ENCODE measurements at places on chromosomes 7 and 10.

GRCh38 chr10:77622889-77623291, 14.7 kb downstream of the KCNMA1 start:
- no peak for DNase-seq

DNA sequence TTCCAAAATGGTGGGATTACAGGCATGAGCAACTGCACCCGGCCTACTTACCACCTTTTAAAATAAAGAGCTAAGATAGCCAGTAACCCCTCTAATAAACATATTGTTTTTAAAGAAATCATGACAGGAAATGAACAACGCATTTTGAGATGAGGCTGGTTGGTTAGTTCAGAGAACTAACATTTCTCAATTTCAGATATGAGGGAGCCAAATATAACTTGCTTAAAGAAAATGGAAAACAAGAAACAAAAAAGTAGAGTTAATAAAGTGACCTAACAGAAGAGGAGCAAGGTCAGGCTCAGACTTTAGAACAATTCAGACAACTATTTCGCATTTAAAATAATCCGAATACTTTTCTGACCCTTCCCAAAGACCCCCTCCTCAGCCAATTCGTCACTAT, 254.9 kb upstream of the PHF14 start:
- DNase-seq, result no peak

- no peak for DNase-seq
These were observed 25.9 kb downstream of the ABRAXAS2 start for GRCh38 chr10:124827474-124827873.

- DNase-seq, result no peak
These were observed 6.8 kb upstream of the IFIT1B start for GRCh38 chr10:89371079-89371478.

DNA sequence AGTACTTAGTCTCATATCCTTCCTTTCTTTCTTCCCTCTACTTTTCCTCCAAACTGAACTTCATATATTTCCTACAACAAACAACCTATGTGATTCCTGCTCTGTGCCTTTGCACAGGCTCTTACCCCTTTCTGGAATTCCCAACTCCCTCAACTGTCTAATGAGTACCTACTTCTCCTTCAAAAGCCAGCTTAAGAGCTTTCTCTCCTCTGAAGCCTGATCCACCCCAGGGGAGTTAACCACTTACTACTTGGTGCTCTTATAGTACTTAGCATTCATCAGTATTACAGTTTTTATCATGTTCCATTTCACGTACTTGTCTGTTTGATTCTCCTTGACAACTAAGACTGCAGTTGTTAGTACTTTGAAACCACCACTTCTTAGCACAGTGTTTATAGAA, 246.1 kb downstream of the LRRTM3 start:
- DNase-seq, result no peak

DNA sequence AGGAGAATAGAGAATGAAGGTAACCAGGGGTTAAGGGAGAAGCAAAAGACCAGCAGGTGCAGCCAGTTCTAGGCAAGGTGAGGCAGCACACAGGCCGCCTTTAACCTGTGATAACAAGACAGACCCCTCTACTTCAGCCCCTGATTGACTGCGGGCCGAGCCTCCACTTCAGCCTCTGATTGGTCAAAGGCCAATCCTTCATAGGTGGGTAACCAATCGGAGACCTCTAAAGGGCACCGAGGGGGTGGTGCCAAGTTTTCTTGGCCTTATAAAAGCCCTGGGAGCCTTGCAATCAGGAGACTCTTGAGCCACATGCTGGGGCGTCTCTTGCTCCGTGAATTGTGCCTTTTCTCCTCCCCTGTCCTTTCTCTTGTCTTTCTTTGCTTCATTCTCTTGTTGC, 98.8 kb downstream of the ELFN1 start:
- DNase-seq, result no peak

DNA sequence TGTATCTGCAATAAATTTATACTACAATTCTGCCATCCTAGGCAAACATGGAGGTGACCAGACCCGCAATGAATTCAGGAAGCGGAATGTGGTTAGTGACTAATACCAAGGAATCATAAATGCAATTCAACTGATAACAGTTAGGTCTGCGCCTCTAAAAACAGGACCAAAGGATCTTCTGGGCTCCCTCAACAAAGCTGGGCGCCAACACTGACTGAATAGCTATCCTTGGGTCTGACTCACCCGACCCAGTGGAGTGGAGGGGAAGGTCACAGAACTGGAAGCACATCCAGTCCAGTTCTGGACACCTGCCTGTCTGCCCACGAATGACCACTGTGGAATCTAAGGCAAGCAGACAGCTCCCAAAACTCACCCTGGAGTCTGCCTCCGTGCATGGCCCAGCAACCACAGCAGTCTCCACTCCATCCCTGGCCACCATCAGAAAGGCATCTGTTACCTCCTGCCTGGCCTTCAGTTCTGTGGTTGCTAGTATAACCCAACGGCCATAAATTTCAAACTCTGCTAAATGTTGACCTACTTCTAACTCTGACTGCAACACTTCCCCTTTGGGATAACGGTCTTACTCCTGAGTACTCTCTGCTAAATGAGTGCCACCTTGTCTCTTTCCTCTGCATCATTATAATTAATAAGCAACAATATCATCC, 43.0 kb upstream of the DLX6 start:
- no peak for DNase-seq

GRCh38 chr7:1700536-1701333, 30.7 kb downstream of the ELFN1 start:
- no peak for DNase-seq

- DNase-seq, result no peak
These were observed 237.8 kb downstream of the SEMA3E start for GRCh38 chr7:83410989-83411591.

GRCh38 chr10:78853864-78854263, 214.9 kb upstream of the ZMIZ1 start:
- DNase-seq, result no peak

GRCh38 chr10:92119340-92119739, 171.5 kb downstream of the CPEB3 start:
- DNase-seq, result no peak

- no peak for DNase-seq
These were observed 154.4 kb downstream of the JAZF1 start for GRCh38 chr7:28026237-28026636.

GRCh38 chr7:157903710-157904109, 566.9 kb downstream of the DNAJB6 start:
- no peak for DNase-seq

DNA sequence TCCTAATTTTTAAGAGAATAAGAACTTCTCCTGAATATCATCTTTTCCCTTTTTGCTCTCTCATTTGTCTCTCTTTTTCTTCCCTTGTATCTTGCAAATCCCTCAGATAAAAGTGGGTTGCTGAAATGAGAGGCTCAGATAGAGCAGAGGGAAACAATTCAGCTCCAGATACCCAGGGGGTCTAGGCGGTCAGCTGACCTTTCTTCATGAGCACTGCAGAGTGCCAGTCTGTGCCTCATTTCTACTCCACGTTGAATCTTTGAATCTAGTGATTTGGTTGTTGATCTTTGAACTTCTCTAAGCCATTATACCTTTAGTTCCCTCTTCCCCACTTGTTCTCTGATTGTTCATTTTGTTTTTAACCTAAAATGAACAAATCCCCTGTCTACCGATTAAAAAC, 572.6 kb downstream of the PTPRN2 start:
- DNase-seq, result no peak

DNA sequence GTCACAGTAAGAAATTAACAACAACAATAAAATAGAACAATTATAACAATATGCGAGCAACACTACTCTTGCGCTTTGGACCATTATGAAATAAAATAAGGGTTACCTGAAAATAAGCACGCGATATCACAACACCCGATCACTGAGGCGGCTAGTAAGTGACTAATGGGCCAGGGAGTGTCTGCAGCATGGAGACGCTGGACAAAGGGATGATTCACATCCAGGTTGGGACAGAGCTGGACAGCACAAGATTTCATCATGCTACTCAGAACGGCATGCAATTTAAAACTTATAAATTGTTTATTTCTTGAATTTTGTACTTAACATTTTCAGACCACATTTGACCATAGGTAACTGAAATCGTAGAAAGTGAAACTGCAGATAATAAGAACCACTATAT, 15.6 kb downstream of the HIBADH start:
- no peak for DNase-seq

GRCh38 chr10:24887855-24888231, 64.6 kb downstream of the PRTFDC1 start:
- no peak for DNase-seq

DNA sequence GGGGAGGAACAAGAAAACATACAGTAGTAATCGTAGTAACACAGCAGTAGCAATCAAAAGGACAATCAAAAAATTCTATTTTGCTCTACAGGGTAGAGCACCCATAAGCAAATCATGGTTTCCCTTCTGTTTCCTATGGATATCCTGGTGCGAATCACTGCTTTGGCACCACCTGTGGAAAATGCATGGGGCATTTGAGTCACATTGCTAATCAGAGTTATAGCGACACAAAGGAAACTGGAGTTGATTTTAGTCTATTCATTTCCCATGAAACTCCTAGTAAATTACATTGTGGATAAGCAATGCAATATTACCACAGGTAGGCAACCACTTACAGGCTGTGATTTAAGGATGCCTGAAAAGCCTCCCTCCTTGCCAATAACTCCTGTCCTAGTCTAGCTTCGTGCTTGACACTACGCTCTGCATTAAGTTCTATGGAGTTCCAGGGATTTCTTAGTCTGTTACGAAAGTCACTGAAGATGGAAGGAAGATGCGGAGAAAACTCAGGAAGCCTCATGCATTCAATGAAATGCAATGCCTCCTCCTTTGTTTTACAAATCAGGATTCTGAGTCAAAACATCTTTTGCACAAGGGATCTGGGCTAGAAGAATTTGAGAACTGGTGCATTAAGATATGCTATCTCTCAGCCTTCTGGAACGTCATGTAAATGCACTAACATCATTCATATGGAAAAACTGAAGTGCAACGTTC, 188.4 kb downstream of the DGKI start:
- no peak for DNase-seq

DNA sequence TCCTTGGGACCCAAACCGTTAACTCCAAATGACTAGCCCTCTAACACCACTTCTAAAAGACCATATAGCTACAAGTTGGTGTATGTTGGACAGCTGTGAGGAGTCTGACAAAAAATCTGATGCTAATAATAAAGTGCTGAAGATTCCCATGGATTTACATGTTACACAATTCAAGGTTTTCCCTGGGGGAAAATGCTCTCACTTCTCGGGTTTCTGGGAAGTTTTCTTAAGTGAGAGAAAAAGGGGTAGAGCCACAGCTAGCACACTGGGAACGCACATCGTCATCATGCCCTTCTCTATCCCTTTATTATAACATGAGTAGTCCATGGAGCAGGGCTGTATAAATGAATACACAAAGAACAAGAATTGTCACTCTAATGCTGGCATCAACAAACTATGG, 162.1 kb downstream of the CHCHD3 start:
- DNase-seq, result no peak

DNA sequence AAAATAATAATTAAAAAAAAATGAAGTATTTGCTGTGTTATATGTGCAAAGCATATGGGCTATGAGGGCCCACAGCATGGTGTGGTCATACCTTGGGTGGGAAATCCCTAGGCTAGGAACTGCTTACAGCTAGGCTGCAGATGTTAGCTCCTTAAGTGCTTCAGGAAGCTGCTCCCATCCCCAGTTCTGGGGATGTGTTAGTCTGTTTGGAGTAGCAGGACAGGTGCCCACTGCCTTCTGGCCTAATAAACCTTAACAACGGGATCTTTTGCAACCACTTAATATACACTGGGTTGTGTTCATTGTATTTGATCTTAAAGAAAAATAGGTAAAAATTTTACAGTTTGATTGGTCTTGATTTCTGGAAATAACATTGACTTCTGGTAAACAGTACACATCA, 46.3 kb downstream of the HK1 start:
- no peak for DNase-seq

DNA sequence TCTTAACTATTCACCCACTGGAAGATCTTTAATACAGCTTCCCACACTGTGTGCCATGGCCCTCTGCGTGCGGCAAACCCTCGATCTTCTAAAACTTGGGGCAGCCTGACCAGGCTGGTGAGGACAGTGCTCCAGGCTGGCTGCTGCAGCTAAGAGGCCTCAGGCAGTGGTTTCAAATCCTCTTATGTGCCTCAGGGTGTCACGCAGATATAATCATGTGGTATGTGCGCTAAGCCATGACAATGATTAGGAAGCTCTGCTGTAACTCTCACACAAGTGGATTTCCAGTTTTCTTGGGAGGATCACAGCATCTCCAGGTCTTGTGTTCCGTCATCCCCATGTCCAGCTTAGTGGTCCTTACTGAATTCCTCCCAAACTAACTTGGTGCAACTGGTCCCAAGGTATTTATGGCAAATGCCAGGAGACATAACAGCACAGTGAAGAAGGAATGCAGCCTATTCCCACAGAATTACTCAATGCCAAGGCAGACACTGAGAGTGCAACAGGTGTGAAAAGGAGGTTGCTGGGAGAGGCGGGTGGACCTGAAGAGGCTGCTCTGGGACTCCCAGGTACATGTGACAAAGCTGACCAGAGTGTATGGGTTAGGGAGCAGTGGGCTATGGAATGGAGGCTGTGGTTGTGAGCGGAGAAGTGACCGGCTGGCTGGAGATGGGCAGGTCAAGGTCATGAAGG, 2.3 kb downstream of the HPS1 start:
- no peak for DNase-seq

DNA sequence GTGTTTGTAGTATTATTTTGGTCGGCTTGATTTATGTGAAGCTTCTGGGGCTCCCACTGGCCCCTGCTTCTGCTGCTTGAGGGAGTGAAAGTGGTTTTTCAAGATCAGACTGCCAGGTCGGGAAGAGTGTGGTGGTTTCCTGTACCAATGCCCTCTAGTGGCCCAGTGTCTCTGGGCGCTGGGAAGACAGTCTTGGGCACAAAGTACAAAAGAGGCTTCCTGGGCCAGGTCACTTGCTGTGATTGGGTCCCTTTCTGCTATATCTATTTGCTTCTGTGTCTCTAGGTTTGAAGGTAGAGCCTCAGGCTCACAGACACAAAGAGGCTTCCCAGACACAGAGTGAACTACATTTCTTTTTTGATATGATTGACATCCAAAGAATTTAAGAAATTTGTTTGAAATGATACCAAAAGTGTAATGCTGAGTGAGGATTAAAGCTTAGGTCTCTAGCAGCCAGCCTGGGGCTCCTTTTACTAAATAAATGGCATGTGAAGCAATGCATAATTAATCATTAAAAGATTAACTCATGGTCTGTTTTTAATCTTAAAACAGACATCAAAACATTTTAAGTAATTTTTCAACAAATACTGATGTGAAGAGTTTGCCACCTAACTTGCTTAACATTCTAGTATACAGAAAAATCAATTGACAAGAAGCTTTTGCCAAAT, 36.3 kb downstream of the ABCB1 start:
- peak; percentile 18 for DNase-seq

- DNase-seq, result no peak
These were observed 243.0 kb downstream of the PLXNA4 start for GRCh38 chr7:132333301-132333700.

GRCh38 chr7:93817526-93817925, 73.0 kb downstream of the TFPI2 start:
- no peak for DNase-seq

GRCh38 chr10:21888959-21889358, 114.6 kb downstream of the DNAJC1 start:
- peak; percentile 29 for DNase-seq

Data from CD4-positive, alpha-beta T cell treated with Interleukin-6 at 100 ng/mL for 8 hours (primary cell).